T-cell (primary cell): ENCODE measurements at places on chromosomes 3 and 15.
A peak's percentile ranks its signal among the peaks of the same experiment; 100 is the strongest.

DNA sequence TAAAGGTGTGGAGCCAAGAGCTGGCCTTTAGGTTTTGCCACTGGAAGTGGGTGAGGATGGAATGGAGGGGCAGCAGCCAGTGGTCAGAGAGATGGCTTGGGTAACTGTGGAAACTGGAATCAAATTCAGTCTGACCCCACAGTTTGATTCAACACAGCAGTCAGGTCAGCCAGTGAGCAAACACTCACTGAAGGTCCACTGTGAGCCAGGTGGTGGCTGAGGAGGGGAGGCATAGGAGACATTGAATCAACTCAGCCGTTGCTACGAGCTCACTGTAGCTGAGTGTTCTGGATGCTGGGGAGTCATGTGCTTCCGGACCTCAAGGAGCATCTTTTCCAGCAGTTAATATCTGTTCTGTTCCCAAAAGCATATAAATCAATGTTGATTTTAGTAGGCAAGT, 37.5 kb downstream of the LPP start:
- DNase-seq = no peak

DNA sequence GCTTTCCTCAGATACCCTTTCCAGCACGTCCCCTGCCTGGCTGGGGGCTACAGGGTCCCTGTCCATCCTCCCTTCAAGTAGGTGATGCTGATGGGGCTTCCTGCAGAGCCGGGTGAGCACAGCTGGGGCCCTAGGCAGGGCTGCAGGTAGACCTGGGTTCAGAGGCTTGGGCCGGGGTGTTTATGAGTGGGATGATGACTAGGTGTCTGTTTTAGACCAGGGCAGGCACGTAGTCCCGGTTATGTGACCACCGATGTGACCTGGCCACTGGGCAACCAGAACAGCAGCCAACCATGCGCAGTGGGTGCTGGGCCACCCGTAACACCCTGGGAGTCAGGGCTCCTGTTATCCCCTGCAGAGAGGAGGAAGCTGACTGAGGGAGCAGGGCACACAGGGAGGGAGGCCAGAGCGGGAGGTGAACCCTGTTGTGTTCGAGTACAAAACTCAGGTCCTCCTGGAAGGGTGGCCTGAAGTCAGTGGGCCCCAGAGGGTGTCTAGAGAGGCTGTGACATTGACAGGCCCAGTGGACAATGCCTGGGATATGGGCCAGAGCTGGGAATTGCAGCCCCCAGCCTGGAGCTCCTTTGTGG, 101.6 kb downstream of the PLXNA1 start:
- no peak for DNase-seq

DNA sequence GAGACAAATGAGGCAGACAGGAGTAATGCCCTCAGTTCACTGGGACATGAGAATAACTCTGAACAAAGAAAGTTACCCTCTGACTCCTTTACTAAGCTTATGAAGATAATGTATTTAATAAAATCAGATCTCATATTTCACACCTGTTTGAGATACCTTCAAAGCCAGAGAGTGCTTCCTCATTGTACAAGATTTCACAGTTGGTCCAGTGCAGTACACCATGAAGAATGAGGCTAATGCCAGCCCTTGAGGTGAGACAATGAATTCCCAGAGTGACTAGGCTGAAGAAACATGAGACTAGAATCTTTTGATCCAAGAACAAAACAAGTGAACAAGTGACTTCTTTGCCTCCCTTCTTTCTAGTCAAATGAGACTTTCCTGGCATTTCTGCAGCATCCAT, 1133.8 kb downstream of the TUSC7 start:
- DNase-seq = no peak

GRCh38 chr3:97882975-97883598, 61.3 kb downstream of the CRYBG3 start:
- no peak for DNase-seq

DNA sequence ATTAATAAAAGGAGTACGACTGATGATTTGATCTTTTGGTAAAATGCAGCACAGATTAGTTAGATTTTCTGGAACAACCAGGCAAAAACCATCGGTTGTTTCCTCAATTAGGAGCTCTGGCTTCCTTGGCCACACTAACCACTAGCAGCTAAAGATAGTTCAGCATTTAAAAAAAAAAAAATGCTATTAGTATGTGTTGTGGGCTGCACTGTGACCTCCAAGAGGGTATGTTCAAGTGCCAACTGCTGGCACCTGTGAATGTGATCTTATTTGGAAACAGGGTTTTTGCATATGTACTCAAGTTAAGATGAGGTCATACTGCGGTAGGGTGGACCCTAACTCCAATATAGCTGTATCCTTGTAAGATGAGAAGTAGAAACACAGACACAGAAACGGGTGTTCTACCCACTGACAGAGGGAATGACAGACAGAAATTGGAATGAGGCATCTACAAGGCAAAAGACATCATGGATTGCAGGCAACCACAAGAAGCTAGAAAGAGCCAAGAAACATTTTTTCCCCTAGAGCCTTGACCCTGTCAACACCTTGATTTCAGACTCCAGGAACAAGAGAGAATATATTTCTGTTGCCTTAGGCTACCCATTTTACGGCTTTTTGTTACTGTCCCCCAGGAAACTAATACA, 534.6 kb upstream of the ROBO2 start:
- no peak for DNase-seq

DNA sequence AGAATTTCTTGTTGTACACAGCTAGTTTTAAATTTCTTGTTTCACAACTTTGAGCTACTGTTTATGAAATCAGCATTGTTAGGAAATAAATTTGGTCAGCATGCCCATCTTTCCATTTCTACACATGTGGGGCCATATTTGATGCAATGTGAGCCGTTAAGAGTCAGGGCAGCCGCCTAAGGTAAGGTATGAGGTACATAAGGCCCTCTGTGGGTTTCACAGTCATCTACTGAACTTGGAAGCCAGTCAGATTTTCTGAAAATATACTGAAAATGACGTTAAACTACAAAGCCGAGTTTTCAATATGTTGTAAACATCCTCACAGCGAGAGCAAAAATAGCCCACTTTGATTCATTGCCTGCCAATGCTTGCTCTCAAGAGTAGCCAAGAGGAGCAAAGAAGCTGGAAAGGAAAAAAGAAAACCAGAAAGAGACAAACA, 94.7 kb upstream of the PDZRN3 start:
- no peak for DNase-seq

- no peak for DNase-seq
These were observed 243.3 kb upstream of the TBL1XR1 start for GRCh38 chr3:177440456-177441104.

DNA sequence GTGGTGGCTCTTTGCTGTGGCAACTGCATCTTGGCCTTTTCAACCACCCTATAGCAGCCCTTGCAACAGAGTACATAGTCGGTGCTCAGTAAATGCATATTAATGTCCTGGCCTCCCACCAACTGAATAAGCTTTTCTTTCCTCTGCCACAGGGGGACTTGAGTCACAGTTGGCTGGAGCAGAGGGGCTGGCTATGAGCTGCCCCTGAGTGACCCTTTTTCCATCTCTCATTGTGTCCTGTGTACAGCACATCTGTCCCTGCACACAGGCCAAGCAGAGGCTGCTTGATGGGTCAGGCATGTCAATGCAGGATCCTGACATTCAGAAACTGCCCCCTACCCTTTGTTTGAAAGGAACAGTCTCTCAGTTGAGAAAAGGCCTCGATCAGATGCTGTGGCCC, 22.4 kb downstream of the SPSB4 start:
- no peak for DNase-seq

DNA sequence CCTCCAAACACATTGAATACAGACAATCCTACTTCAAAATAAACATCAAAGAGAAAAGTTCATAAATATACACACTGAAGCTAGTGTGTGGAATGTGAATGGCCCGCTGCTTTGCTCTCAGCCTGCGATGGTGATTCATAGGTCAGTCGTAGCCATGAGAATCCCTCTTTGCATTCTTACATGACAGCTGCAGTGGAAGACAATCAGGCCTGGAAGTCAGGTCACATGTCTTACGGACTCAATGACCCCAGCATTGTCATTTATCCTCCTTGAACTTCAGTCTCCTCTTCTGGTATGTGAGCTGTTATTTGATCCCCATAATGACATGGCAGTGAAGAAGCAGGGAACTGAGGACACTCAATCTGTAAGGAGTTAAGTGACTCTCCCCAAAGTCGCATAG, 217.8 kb upstream of the EOMES start:
- DNase-seq = no peak

DNA sequence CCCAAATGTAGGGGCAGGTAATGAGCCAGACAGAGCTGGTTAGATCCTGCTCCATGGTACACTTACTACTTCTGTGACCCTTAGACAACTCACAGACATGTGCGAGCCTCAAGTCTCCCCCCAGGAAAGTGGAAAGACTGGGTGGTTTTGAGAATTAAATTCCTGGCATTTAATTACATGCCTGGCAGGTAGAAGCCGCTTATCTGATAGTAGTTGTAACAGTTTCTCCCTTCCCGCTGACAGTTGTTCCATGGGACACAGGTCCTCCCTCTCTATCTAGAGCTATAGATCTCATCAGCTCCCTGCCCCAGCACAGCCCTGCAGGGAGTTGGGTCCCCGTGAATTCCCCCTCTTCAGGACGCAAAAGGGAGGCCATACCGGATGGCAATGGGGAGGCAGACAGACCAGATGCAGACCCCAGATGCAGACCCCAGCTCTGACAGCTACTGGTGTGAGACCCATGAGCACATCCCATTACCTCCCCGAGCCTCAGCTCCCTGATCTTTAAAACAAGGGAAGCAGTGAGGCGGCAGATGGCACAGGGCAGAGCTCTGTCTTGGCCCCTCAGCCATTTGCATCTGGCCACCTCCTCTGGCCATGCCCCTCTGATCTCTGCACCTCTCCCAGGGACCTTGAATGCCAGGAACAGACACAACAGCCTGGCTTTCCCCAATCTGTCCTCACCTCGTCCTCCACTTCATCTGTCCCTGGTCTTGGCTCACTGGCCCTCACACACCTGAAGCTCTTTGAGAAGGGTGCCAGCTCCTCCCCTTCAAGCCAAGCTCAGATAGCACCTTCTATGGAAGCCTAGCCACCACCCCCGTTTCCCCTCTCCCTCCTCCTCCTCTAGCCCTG, 34.1 kb upstream of the NR2C2 start:
- DNase-seq = no peak

GRCh38 chr15:44194323-44195150, 534 bp downstream of the FRMD5 start:
- peak; percentile 27 for DNase-seq

- DNase-seq = no peak
These were observed 98.2 kb downstream of the CNTN6 start for GRCh38 chr3:1191026-1191425.

GRCh38 chr3:197399486-197399885, 101.1 kb upstream of the DLG1 start:
- no peak for DNase-seq

DNA sequence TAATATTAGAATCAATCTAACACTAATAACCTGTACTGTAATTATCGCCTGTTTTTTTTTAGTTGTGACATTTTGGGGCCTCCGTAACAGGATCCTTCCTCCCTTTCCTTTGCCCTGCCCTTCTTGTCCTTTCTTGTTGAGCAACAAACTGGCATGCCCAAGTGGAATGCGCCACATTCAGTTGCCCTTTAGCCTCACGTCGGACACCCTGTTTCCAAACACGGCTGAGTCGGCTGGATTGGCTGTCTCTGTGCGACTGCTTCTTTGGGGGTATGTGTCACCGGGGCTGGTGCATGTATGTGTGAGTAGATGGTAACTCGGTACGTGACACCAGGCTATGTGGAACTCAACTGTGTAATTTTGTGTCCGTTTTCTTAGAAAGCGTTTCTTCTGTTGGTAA, 24.1 kb downstream of the TRAK1 start:
- no peak for DNase-seq
